ENCODE measurements at places on chromosomes 1 and 21. TPM values are rescaled to one million over a fixed set of nuclear protein-coding genes. Genes with fewer than 3 reads are reported as not detected.
A peak's percentile ranks its signal among the peaks of the same experiment; 100 is the strongest.

DNA sequence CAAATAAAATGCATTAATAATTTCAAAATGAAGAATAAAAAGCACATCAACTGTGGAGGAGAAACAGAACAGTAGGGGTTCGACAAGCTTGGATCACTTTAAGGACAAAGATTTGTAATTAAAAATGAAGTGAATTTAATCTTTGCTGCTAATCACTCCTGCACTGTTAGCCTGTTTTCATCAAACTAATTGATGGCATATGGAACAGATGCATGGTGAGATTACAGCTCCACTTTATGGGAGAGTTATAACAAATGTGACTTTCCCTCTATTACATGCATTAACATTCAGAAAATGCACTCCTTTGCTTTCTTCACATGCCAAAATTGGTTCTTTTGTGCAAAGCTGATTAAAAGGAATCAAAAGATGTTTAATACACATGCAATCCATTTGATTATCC lies 207.2 kb upstream of the C21orf91 start:
- DNase-seq, result no peak

GRCh38 chr1:87572891-87573290 lies 244.2 kb downstream of the LMO4 start:
- no peak for DNase-seq

DNA sequence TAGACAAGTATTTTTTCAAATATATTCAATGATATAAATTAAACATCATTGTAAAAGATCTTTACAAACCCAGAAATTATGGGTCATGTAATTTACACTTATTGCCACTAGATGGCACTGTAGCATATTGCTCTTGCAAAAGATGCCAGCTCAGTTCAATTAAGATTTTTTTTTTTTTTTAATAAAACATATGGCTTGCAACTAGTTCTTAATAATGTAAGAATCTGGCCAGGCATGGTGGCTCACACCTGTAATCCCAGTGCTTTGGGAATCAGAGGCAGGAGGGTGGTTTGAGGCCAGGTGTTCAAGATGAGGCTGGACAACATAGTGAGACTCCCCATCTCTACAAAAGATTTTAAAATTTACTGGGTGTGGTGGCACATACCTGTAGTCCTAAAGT lies 49.4 kb upstream of the DESI2 start:
- DNase-seq, result peak; percentile 60

GRCh38 chr1:56229186-56229585 lies 350.2 kb downstream of the PLPP3 start:
- DNase-seq, result no peak

- peak; percentile 80 for DNase-seq
Observed at GRCh38 chr1:203268901-203269653, 36.2 kb upstream of the BTG2 start.

- DNase-seq, result peak; percentile 82
Observed at GRCh38 chr1:204363335-204364114, 3.8 kb upstream of the PLEKHA6 start.

DNA sequence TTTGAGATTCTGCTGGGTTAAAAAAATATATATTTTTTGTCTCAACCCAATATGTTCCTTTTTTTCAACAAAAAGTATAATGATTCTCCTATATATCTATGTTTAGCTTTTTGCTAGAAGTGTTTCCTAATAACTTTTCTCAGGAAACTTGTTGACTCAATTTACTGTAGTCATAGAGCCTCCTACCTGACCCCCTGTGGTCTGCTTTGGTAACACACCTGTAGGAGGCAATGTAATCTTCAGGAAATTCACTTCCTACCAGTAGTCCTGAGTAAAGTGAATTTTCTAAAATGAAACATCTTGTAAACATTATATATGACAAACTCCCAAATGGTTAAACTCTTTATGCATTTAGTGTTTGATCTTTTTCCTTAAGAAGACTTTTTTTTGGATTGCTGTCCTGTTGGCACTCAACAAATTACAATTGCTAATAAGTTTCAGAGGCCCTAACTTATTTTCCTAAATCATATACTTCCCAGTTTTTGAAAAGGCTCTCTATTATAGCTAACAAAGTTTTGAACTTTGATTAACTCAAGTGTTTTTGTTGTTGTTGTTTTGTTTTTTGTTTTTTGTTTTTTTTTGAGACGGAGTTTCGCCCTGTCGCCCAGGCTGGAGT lies 118.3 kb downstream of the OLFML2B start:
- DNase-seq, result peak; percentile 54

The SEMA4A gene
- 1.1 TPM for total RNA-seq

Measured in GM23248 (cell line).